Activated CD8-positive, alpha-beta memory T cell treated with anti-CD3 and anti-CD28 coated beads for 4 hours (primary cell): ENCODE measurements at places on chromosomes 3 and 15.

- no peak for DNase-seq
Observed at GRCh38 chr3:160719710-160720109, 36.3 kb upstream of the PPM1L start.

DNA sequence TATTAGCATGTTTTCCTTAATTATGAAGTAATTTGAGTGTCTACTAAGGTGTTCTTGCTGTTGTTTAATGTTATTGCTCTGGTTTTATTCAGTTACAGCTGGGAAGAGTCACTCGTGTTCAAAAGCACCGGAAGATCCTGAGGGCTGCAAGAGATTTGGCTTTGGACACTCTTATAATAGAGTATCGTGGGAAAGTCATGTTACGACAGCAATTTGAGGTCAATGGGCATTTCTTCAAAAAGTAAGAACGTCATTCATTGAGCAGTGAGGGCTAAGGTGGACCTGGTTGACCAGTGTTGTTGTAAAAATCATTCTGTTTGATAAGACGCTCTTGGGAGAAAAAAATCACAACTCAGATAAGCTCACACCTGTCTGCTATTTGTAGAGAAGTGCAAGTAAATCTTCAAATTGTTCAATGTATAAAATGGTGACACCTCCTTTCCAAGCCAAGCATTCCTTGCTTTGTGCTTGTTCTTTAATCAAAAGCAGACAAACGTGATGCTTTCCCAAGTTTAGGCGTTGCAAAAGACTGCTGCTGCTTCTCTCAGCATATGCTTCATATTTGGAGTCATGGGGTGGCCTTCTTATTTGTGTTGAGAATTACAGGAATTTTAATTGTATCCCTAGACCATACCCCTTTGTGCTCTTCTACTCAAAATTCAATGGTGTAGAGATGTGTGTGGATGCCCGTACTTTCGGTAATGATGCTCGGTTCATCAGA lies 44.2 kb downstream of the SETD5 start:
- DNase-seq: no peak

- no peak for DNase-seq
Observed at GRCh38 chr3:141104151-141104821, 53.1 kb downstream of the SPSB4 start.

DNA sequence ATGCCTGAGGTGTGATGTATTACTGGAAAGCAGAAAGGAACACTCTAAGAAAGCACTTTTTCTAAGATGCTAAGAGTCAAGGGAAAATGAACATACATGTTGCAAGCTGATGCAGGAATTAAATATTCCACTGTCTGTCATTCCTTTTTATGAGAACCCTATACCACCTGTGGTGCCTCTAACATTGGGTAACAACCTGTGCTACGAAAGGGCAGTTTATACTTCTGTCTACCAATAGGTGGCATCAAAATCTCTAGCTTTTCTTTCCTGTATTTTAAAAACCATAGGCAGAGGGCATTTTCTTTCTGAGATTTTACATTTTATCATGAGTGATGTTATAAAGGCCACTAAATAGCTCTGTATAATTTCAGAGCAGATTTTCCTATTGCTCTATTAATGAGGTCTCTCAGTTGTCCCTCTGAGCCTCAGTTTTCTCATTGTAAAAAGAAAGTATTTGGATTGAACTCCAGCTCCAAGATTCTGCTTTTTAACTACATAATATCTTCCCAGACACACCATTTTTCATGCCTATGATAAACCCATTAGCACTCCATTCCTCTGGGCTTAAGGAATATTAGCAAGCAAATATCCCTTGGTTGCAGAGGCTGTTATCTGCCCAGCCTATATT lies 3.5 kb upstream of the CPNE4 start:
- DNase-seq: no peak

DNA sequence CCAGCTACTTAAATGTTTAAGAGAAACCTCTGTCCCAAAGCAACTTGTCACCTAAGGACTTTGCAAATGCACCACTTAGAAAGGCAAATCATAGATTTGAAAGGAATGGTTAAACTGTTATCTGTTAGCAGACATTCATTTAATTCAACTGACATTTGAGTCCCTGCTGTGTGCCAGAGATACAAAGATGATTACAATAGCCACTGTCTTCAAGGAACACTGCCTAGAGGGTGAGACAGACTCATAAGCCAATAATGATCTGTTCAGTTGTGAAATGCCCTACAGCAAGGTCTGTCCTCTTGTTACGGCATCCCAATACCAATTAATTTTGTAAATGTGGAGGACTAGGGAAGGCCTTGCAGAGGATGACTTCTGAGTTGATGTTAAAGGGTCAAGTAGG lies 113.1 kb downstream of the ATG7 start:
- DNase-seq: no peak

GRCh38 chr15:91257746-91258414 lies 157.8 kb downstream of the SV2B start:
- no peak for DNase-seq

- DNase-seq: no peak
Observed at GRCh38 chr3:16813336-16813735, 71.4 kb upstream of the PLCL2 start.

DNA sequence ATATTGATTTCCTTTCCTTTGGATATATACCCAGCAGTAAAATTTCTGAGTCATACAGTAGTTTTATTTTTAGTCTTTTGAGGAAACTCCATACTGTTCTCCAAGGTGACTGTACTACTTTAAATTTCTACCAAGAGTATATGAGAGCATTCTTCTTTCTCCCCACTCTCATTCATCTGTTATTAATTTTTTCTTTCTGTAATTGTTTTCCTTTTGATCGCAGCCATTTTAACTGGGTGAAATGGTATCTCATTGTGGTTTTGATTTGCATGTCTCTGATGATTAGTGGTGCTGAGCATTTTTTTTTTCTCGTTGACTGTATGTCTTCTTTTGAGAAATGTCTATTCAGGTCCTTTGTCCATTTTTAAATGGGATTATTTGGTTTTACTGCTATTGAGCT lies 18.3 kb upstream of the VGLL3 start:
- no peak for DNase-seq

GRCh38 chr3:171446801-171447578 lies 13.2 kb downstream of the TNIK start:
- DNase-seq: no peak

- DNase-seq: no peak
Observed at GRCh38 chr3:48929358-48930035, 10.9 kb downstream of the ARIH2 start.

DNA sequence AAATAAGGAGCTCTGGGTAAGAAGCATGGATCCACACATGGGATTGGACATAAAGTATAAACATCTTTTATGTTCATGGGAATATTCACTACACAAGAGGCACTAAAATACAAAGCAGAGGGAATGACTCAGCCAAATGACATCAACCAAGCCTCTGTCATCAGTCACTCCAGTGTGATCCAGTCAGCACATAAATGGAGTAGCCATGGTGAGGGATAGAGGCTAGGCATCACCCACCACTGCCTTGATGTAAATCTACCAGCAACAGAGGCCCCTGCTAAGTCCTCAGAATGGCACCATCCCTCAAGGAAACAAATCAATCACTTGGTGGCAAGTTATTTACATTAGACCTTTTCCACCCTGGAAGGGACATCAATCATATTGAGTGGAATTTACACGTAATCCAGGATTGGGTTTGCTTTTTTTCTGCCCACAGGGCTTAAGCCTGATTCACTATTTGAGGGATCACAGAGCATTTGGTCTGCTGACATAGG lies 27.2 kb downstream of the VEPH1 start:
- no peak for DNase-seq

DNA sequence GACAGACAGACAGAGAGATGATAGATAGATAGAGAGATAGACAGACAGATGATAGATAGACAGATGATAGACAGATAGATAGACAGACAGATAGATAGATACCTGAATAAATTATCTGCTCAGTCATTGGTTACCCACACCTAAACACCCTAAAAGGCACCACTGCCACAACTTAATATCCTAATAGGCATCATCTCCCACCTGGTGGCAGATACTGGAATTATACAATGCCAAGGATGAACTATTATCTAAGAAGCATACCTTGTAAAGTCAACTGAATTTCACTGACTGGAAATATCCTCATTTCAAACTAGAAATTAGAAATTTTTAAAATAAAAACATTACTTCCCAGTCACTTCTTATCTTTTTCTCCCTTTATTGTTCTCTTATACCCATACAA lies 19.4 kb upstream of the ATP8B4 start:
- DNase-seq: no peak

GRCh38 chr3:79038636-79039035 lies 729.2 kb downstream of the ROBO1 start:
- no peak for DNase-seq

- no peak for DNase-seq
Observed at GRCh38 chr15:60021589-60022378, 17.7 kb downstream of the FOXB1 start.

DNA sequence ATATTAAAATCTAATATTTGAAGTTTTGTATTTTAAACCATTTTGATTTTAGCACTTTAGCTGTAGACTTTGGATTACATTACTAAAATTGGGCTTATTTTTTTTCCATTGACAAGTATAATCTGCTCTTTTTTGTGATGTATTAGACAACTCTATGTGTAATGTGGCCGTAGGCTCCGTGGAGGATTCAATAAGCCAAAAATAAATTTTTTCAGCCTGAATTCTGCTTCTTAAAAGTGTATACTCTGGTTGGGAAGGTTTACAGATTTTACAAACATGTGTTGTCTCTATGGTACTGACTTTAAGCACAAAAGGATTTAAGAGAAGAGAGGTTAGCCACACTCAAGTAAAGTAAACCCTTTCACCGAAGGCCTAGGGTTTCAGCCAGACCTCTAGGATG lies 110.8 kb downstream of the PLCL2 start:
- DNase-seq: no peak

DNA sequence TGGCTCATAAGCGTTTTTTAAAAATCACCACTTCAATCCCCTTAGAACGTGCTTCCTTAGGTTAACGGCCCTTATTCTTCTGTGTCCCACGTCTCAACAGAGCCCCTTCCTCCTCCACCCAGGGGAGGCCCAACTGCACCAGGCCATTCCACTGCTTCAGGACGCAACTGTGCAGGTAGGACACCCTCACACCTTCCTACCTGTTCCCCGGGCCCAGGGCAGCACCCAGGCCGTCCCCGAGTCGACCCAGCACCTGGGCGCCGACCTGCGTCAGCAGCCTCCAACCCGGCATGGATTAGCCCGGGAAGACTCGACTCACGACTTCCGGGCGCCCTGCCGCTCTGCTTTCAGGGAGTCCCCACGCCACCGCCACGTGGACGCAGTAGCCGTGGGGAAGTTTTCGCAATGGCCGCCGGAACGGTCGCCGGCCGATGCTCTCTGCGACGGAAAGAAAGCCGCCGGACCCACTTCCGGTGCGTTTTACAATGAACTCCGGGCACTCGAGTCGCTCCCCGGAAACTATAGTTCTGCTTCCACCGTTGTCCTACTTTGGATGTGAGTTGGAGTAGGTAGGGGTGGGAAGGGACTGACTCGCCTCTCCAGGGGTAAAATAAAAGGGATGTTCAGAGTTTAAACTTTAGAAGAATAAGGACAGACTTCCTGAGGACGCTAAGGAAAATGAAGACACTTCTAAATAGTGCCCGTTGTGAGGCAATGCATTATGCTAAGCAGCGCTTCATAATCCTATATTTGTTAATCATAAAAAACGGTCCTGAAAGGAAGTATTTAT lies at the start of gene MRPL3:
Gene MRPL3 (minus strand): TSS at position 442 of the 790 bp plus-strand sequence. CDS start 150 bp downstream, at position 292.
- DNase-seq: peak; percentile 62

DNA sequence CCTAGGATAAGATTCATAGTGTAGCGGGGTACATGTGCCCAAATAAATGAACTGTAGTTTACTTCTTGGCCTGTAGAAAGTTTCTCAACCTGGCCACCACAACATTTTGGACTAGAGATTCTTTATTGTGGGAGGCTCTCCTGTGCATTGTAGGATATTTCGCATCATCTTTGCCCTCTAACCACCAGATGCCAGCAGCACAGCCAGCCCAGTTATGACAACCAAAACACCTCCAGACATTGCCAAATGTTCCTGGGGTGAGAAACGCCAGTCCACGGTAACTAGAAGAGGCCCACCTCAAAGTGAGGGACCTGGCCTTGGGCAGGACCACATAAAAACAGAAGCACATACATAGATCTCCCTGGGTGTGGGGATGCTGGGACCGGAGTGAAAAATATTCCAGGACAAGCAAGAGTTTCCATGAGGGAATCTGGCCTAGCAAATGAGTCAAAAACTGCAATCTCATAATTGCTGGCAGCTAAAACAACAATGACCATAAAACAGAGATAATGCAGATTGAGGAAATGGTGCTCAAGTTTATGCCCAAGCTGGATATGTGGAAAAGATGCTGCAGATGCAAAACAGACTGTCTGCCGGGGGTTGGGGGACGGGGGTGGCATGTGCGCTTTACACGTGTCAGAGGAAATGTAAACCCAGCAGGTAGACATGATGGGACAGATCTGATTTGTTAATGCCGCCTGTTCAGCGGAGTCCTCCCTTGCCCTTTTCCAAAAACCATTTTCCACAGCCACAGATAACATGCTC lies 39.7 kb downstream of the ARHGEF3 start:
- DNase-seq: no peak

- DNase-seq: no peak
Observed at GRCh38 chr3:139940622-139941021, 5.6 kb downstream of the CLSTN2 start.

DNA sequence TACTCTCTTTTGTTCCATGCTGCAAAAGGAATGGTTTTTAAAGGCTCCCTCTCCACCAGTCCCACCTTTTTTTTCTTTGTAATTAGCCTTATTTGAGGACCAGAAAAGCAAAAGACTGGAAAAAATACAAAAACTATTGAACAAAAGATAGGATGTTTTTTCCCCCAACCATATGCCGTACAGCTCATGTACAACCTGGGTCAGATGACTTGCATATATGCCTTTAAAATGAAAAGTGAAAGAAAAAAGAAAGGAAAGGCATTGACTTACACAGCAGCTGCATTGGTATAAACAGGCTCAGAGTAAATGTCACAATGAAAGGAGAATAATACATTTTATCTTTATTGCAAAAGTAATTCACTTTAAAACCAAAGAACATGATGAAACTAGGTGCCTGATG lies 69.5 kb upstream of the CMC1 start:
- no peak for DNase-seq

DNA sequence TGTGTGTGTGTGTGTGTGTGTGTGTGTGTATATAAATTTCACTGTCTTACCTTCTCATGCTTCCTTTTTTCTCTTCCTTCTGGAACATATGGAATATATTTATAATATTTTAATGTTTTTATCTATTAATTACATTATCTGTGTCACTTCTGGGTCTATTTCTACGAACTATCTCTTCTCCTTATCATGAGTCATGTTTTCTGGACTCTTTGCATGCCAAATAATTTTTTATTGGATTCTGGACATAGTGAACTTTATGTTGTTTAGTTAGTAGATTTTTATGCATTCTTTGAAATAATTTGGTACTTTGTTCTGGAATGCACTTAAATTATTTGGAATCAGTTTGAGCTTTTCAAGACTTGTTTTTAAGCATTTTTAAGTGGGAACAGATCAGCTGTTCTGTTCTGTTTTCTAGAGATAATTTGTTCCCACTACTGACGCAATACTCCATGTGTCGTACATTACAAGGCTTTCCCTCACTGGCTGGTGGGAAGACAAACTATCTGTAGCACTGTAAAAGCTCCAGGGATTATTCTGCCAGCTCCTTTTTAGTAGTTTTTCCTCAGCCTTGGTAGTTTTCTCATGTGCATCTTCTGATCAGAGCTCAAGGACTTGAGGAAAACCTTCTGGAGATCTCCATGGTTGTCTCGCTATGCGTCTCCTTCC lies 302.0 kb downstream of the CLSTN2 start:
- DNase-seq: no peak

- DNase-seq: no peak
Observed at GRCh38 chr3:67678665-67679064, 24.3 kb upstream of the SUCLG2 start.
